ENCODE measurements at places on chromosomes 1 and 21.

- no peaks in the 10 kb centered on the region for H3K36me3 ChIP-seq
- H3K4me3 ChIP-seq = no peak overlapping the region
- peaks cover 5% of the 10 kb centered on the region for H3K4me1 ChIP-seq
- DNase-seq = no peak
- H3K27ac ChIP-seq = no peak overlapping the region
These were observed 11.8 kb downstream of the LRRC8D start for GRCh38 chr1:89832496-89833127.

- DNase-seq = no peak
- H3K4me3 ChIP-seq = no peak within 1 kb of the TSS
- no peak within 1 kb of the TSS for H3K27ac ChIP-seq
- no peaks in the 10 kb centered on the region for H3K36me3 ChIP-seq
- peaks cover 45% of the 10 kb centered on the region for H3K27me3 ChIP-seq
These were observed at the start of gene C1orf94 for GRCh38 chr1:34176830-34177603. TSS of gene C1orf94 (plus strand) at chr1:34176907. CDS start at chr1:34177790, 883 bp downstream.

- no peaks in the 10 kb centered on the region for H3K4me1 ChIP-seq
- H3K27ac ChIP-seq = no peak overlapping the region
- no peak overlapping the region for H3K4me3 ChIP-seq
- H3K36me3 ChIP-seq = no peaks in the 10 kb centered on the region
- H3K27me3 ChIP-seq = peaks cover 5% of the 10 kb centered on the region
- DNase-seq = no peak
These were observed 175.9 kb downstream of the PRDM16 start for GRCh38 chr1:3244927-3245315.

- no peak for DNase-seq
- no peaks in the 10 kb centered on the region for H3K27me3 ChIP-seq
- no peak overlapping the region for H3K4me3 ChIP-seq
- no peak overlapping the region for H3K27ac ChIP-seq
These were observed 38.6 kb upstream of the GADD45A start for GRCh38 chr1:67646145-67647035.

- no peaks in the 10 kb centered on the region for H3K27me3 ChIP-seq
- peaks cover 10% of the 10 kb centered on the region for H3K36me3 ChIP-seq
- H3K4me3 ChIP-seq = no peak overlapping the region
- no peak overlapping the region for H3K27ac ChIP-seq
- no peaks in the 10 kb centered on the region for H3K4me1 ChIP-seq
These were observed 2.7 kb upstream of the NHLH1 start for GRCh38 chr1:160363951-160364735.

- H3K4me3 ChIP-seq = no peak overlapping the region
- peak; percentile 89 for DNase-seq
- H3K27me3 ChIP-seq = no peaks in the 10 kb centered on the region
- peaks cover 27% of the 10 kb centered on the region for H3K36me3 ChIP-seq
These were observed 106.1 kb downstream of the KIAA0319L start for GRCh38 chr1:35451125-35451528.

- H3K36me3 ChIP-seq = no peaks in the 10 kb centered on the region
- H3K27ac ChIP-seq = no peak overlapping the region
- H3K27me3 ChIP-seq = no peaks in the 10 kb centered on the region
- DNase-seq = no peak
- no peaks in the 10 kb centered on the region for H3K4me1 ChIP-seq
These were observed 35.9 kb downstream of the GLUL start for GRCh38 chr1:182355723-182356098.

DNA sequence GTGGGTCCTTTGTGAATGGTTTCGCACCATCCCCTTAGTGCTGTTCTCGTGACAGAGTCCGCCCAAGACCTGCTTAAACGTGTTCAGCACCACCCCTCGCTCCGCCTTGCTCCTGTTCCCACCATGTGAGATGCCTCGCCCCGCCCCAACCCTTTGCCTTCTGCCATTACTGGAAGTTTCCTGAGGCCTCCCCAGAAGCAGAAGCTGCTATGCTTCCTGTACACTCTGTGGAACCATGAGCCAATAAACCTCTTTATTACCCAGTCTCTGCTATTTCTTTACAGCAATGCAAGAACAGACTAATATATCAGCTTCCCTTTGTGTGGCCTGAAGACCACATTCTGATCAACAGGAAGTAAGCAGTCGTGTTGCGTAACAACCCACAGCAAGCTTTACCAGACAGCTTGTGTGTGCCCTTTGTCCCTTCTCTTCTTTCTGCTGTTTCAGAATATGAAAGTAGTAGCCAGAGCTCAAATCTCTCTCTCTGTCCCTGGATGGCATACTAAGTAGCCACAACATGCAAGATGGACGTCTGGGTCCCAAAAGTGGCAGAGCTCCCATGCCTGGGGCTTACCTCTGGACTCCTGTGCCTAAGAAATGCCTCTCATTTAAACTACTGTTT lies 14.1 kb downstream of the HENMT1 start:
- DNase-seq = peak; percentile 76
- peaks cover 43% of the 10 kb centered on the region for H3K36me3 ChIP-seq
- peak overlapping the region; percentile 91 for H3K27ac ChIP-seq
- H3K4me1 ChIP-seq = peaks cover 57% of the 10 kb centered on the region

GRCh38 chr1:180053594-180054567 lies 99.3 kb downstream of the CEP350 start:
- H3K36me3 ChIP-seq = peaks cover 21% of the 10 kb centered on the region
- DNase-seq = no peak
- H3K4me1 ChIP-seq = no peaks in the 10 kb centered on the region
- H3K4me3 ChIP-seq = no peak overlapping the region
- H3K27ac ChIP-seq = no peak overlapping the region

DNA sequence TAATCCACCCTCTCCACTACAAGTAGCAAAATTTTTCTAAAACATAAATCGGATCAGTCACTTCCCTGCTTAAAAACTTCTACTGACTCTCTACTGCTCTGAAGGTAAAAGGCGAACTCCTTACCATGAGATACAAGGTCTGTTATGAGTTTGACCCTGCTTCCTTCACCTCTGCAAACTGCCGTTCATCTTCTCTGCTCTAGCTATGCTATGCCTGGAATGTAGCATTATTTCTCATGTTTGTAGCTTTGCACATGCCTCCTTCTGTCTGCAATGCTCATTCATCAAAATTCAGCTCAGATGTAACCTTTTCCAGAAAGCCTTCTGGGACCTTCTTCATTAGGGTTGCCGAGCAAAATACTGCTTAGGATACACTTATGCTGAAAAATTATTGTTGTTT lies 30.8 kb downstream of the RPL5 start:
- no peak for DNase-seq
- no peak overlapping the region for H3K4me3 ChIP-seq
- H3K27me3 ChIP-seq = no peaks in the 10 kb centered on the region
- H3K4me1 ChIP-seq = peaks cover 13% of the 10 kb centered on the region
- no peak overlapping the region for H3K27ac ChIP-seq

DNA sequence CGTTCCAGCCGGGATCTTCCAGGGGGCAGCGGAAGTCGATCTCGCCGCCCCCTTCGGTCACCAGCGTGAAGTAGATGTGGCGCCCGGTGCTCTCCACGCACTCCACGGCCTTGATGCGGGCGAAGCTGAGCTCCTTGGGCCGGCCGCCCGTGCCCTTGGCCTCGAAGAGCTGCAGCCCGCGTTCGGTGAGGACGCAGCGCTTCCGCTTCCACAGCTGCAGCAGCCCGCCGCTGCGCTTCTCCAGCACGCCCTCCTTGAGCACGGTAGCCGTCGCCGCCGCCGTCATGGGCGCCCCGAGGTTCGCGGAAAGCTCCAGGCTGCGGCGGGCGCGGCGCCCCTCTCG lies 516 bp downstream of the PHLDA3 start:
- DNase-seq = peak; percentile 53
- no peaks in the 10 kb centered on the region for H3K36me3 ChIP-seq

- H3K4me3 ChIP-seq = no peak overlapping the region
- no peak for DNase-seq
- H3K4me1 ChIP-seq = no peaks in the 10 kb centered on the region
- no peaks in the 10 kb centered on the region for H3K36me3 ChIP-seq
- peaks cover 6% of the 10 kb centered on the region for H3K27me3 ChIP-seq
These were observed 32.0 kb upstream of the IGSF5 start for GRCh38 chr21:39712976-39713375.

DNA sequence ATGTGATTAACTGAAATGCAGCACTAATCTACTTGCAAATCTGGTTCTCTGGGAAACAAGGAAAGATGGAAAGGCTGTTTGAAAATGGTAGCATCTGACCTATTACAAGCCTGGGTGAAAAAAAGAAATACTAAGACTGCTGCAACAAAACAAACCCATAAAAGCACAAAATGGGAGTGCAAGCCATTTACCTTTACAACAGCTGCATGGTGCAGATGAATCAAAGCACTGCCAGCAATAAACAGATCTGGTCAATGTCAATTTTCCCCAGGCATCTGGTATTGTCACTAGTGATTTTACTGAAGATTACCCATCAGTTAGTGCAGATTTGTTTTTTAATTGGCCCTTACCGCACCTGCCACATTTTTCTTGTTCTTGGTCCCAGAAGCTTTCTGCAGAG lies 1341.7 kb downstream of the PLA2G4A start:
- no peak for DNase-seq
- no peak overlapping the region for H3K27ac ChIP-seq
- no peaks in the 10 kb centered on the region for H3K36me3 ChIP-seq
- no peak overlapping the region for H3K4me3 ChIP-seq

DNA sequence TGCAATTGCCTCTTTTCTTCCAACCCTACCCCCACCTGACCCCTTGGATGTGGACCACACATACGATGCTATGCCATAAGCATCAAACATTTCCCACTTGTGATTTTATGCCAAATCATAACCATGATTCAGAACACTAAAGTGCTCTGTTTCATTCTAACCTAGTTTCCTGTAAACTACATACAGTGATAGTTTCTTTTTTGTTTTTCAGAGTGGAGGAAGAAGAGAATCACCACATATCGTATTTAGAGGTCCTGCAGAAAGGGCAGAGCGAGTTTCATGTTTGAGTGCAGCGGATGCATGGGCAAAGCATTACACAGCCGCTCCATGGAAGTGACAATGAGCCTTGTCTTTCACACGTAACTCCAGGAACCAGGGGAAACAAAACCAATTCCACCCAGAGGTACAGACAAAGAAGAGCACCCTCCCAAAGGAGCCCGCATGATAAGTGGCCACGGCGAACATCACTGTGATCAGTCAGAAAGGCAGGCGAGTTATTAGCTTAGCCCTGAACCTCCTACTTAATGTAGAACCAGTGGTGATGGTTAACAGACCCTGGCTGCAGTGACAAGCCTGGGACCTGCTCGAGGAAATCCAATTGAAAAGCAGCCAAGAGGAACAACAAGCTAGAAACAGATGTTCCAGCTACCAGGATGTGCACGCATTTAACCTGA lies 64.0 kb upstream of the ZNF281 start:
- peak; percentile 55 for DNase-seq
- H3K36me3 ChIP-seq = no peaks in the 10 kb centered on the region
- peaks cover 8% of the 10 kb centered on the region for H3K27me3 ChIP-seq
- H3K4me3 ChIP-seq = peak overlapping the region; percentile 32
- peaks cover 47% of the 10 kb centered on the region for H3K4me1 ChIP-seq
- peak overlapping the region; percentile 48 for H3K27ac ChIP-seq

- DNase-seq = no peak
- peaks cover 8% of the 10 kb centered on the region for H3K27me3 ChIP-seq
- no peaks in the 10 kb centered on the region for H3K36me3 ChIP-seq
- no peak overlapping the region for H3K4me3 ChIP-seq
- H3K27ac ChIP-seq = no peak overlapping the region
- H3K4me1 ChIP-seq = no peaks in the 10 kb centered on the region
These were observed 76.6 kb upstream of the NRIP1 start for GRCh38 chr21:15141261-15141970.

- H3K27ac ChIP-seq = no peak overlapping the region
- DNase-seq = no peak
- no peak overlapping the region for H3K4me3 ChIP-seq
- no peaks in the 10 kb centered on the region for H3K4me1 ChIP-seq
- H3K27me3 ChIP-seq = no peaks in the 10 kb centered on the region
These were observed 4.4 kb downstream of the TFF2 start for GRCh38 chr21:42346441-42346840.

DNA sequence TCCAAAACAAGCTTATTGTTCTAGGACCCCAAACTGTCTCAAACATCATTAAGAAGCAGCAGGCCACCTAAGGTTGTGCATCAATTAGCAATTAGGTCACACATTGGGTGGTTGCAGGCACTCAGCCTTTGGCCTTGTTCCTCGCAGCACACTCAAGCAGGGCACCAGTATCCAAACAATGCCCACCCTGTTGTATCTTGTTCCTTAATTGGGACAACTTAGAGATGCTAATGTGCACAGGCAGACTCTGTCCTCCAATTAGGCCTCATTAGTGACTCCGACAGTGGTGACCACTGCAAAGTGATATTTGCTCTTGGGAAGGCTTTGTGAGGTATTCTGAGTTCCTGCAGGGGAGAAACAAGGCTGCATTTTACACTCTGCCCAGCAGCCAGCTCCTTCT lies 515.1 kb upstream of the PTBP2 start:
- no peaks in the 10 kb centered on the region for H3K27me3 ChIP-seq
- H3K27ac ChIP-seq = no peak overlapping the region
- H3K4me1 ChIP-seq = no peaks in the 10 kb centered on the region

DNA sequence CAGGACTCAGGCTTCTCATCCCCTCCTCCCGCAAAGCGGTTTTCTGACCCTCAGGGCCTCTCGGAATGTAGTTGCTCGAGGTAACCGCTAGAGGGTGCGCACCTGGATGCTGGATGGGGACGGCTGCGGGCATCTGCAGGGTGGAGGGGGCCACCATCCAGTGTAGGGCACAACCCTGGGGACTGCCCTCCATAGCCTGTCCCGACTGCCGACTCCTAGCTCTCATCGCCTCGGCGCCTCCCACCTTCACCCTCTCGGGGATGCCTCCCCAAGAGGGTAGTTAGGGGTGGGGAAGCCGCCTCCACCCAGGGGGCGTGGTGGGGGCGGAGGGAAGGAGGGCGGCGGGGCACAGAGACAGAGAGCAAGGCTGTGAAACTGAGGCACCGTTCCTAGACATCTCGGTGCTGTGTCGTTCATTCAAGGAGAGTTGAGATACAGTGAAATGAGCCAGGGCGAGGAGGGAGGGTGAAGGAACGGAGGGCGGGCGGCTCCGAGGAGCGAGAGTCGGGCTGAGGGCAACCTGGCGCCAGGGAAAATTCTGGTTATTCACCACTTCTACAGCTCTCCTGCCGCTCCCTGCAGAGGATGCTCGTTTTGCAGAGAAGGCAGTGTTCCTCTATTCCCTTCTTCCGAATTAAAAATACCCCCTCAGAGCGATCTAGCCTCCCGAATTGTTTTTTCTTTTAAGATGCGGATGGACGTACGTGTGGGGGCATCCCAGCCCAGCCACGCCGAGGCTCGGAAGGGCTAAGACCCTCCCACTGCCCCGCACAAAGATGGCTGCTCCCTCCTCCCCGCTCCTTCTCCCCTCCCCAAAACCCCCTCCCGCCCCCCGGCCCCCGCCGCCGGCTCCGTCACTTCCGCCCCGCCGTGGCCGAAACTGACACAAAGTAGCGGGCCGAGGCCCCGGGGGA lies at the start of gene ATP8B2:
Gene ATP8B2 (plus strand): TSS at position 857 of the 914 bp plus-strand sequence. CDS start 2,617 bp downstream, outside the sequence.
- H3K4me3 ChIP-seq = peak within 1 kb of the TSS; percentile 99
- H3K27me3 ChIP-seq = no peaks in the 10 kb centered on the region
- peaks cover 4% of the 10 kb centered on the region for H3K36me3 ChIP-seq
- H3K4me1 ChIP-seq = peaks cover 39% of the 10 kb centered on the region

- no peak overlapping the region for H3K27ac ChIP-seq
- H3K36me3 ChIP-seq = no peaks in the 10 kb centered on the region
These were observed 7.5 kb downstream of the NBPF1 start for GRCh38 chr1:16605532-16606505.

All from activated CD4-positive, alpha-beta T cell treated with anti-CD3 and anti-CD28 coated beads for 36 hours (primary cell).